ENCODE measurements at places on chromosomes 5 and 9.

- no peak for DNase-seq
Measured at GRCh38 chr5:84085387-84086041, 299.2 kb downstream of the EDIL3 start.

- DNase-seq = no peak
Measured at GRCh38 chr9:99637641-99638040, 184.0 kb upstream of the NR4A3 start.

DNA sequence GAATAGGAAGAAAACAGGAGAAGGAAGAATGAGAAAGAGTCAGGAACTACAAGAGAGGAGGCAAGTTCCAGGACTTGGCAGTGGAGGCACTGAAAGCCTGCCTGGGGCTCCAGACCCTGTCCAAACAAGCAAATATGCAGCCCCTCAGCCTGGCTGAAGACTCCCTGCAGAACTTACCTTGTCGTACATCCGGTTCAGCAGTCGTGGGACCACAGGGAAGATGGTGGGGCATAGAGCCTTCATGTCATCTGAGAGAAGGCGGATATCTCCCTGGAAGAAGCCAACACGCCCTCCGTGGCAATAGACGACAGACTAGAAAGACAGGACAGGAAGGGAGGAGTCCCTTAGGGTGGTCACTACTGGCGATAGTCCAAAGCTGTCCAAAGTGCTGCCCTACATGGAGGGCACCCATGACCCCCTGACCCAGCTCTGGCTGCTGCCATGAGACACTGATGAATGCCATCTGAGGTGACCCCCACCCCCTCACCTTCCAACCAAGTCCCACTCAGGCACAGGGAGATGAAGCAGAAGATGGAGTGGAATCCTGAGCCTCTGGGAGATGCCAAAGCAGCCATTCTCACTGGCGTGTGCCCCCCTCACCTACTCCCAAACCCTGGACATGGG, 27.7 kb upstream of the MEIKIN start:
- DNase-seq = no peak

DNA sequence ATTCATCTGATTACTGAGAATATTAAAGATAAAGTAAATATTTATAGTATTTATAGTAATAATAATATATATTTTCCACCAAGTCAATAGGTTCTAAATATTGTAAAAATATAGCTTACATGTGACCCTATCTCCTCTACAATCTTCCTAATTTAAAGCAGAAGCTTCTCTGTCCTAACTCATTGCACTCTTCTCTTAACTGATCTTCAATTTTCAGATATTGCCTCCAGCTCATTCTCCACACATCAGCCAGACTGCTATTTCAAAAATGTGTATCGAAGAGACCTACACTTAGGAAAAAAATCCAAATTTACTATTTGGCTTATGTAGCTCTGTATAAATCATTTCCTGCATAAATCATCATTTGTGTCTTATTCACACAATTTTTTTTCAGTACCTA, 47.8 kb downstream of the CDH18 start:
- no peak for DNase-seq
